ENCODE measurements at places on chromosomes 6 and 20. TPM values are rescaled to one million over a fixed set of nuclear protein-coding genes. Genes with fewer than 3 reads are reported as not detected.

RTEL1 gene
- total RNA-seq: 31.2 TPM

PLA2G7 gene
- not detected for total RNA-seq

SIRPD gene
- not detected for total RNA-seq

PCNA gene
- 397 TPM for total RNA-seq

CEBPB gene
- total RNA-seq: 59.3 TPM

SPATA25 gene
- 4.1 TPM for total RNA-seq

DEFB124 gene
- not detected for total RNA-seq

DNA sequence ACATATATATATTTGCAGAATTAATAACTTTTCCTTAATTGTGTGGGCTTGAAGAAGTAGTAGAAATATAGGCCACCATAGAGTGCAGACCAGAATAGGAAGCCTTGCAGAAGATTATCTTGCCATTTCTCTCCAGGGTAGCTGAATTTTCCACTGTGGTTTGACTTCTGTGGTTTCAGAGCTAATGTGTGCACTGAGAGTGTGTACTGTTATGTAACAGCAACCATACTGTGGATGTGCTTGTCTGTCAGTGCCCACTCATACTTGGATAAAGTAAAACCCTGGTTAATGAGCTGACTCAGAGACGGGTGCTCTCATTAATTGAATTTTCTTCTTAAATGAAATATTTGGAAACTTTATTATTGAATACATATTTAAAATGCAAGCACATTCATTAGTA, 57.2 kb downstream of the CEP43 start:
- DNase-seq: peak; percentile 56

- DNase-seq: no peak
These were observed 155.6 kb downstream of the FOXC1 start for GRCh38 chr6:1765160-1765903.

DNA sequence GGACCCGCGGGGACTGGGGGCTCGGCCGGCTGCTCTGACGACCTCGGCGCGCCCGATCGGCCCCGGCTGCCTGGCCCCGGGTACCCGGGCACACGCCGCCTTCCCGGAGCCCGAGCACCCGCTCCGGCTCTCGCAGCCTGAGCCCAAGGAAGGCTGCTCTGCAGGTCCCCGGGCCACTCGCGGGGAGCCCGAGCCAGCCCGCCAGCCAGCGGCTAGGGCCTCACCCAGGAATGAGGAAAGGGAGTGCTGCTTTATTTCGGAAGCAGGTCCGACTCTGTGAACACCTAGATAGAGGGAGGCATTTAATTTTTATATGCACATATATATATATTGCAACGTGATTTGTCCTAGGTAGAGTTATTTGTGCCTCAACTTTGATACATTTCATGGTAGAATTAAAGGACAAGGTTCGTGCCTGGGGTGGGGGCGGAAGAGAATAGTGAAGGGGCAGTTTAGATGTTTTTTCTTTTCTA, 15.5 kb downstream of the FOXA2 start:
- no peak for DNase-seq

- DNase-seq: peak; percentile 94
These were observed 163.2 kb downstream of the PDE7B start for GRCh38 chr6:136014454-136015437.

- no peak for DNase-seq
These were observed 21.1 kb downstream of the PNPLA1 start for GRCh38 chr6:36290668-36291620.
